ENCODE measurements at places on chromosomes 1 and 21. TPM values are rescaled to one million over a fixed set of nuclear protein-coding genes. Genes with fewer than 3 reads are reported as not detected.

Gene USP21
- total RNA-seq, result 38.1 TPM

Gene SYT14
- not detected for total RNA-seq

- DNase-seq, result no peak
Observed at GRCh38 chr1:13927736-13928135, 227.7 kb downstream of the PRDM2 start.

- no peak for DNase-seq
Observed at GRCh38 chr1:231278100-231278790, 37.2 kb downstream of the GNPAT start.

GRCh38 chr1:183810756-183811544, 6.0 kb downstream of the RGL1 start:
- no peak for DNase-seq

- no peak for DNase-seq
Observed at GRCh38 chr1:164648636-164649035, 89.7 kb downstream of the PBX1 start.

GRCh38 chr1:205255941-205256780, 28.4 kb downstream of the TMCC2 start:
- DNase-seq, result peak; percentile 88

GRCh38 chr1:54391450-54392209, 14.6 kb downstream of the SSBP3 start:
- no peak for DNase-seq

DNA sequence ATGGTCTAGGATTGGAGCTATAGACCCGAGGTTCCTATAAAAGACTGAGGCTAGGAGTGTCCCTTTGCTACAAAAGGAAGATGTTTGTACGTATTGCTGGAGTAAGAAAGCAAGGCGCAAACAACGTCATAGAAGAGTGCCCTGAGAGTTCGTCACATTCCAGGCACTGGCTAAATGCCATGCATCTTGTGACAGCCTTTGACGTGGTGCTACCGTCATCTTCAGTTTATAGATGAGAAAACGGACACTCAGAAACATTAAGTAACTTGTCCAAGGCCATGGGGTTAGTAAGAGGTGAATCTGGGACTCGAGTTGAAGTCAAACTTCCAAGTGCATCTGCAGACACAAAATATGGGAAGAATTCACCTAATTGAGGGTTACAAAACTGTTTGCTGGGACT, 104.2 kb upstream of the SLC45A1 start:
- no peak for DNase-seq

Measured in CD8-positive, alpha-beta T cell (primary cell).